ENCODE measurements at places on chromosomes 4 and X.

- DNase-seq: no peak
Observed at GRCh38 chr4:86596807-86597206, 2.7 kb downstream of the PTPN13 start.

- no peak for DNase-seq
Observed at GRCh38 chr4:1232661-1233621, 16.0 kb downstream of the CTBP1 start.

GRCh38 chr4:26030780-26031179 lies 116.8 kb downstream of the SMIM20 start:
- DNase-seq: no peak

DNA sequence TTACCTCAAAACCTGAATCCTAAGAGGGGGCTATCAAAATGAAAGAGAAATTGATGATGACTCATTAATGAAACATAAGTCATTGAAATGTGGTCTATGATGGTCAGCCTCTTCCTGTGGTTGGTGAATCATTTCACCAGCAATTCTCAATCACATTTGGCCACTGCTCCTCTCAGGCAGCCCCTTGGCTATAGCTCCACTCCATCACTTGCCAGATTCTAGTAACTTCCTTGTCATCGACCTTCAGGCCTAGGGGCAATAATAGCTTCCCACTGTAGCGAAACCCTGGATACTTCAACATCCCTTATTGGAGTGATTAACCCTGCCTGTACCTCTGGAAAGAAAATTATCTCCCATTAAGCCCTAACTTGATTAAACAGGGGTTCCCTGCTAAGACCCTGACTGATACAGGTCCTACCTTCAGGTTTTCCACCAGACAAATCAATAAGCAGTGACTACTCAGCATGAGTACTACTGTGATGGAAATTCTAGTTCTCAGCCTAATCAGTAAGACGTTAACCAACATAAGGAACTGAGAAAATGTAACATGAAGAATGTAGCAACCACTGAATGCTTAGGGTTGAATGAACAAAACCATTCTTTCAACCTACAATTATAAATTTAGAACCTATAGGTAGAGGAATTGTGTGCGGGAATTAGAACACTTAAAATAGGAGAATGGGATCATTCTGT lies 30.4 kb downstream of the ADH7 start:
- DNase-seq: no peak

DNA sequence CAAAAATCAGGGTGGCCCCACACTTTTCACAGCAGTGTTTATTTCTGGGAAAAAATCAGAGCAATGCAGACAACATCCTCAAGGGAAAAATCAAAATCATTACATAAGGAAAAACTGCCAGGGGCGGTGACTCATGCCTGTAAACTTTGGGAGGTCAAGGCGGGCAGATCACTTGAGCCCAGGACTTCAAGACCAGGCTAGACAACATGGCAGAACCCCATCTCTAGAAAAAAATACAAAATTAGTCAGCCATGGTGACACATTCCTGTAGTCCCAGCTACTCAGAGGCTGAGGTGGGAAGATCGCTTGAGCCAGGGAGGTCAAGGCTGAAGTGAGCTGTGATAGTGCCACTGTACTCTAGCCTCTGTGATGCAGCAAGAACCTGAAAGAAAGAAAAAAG lies 102.8 kb downstream of the NAF1 start:
- no peak for DNase-seq

DNA sequence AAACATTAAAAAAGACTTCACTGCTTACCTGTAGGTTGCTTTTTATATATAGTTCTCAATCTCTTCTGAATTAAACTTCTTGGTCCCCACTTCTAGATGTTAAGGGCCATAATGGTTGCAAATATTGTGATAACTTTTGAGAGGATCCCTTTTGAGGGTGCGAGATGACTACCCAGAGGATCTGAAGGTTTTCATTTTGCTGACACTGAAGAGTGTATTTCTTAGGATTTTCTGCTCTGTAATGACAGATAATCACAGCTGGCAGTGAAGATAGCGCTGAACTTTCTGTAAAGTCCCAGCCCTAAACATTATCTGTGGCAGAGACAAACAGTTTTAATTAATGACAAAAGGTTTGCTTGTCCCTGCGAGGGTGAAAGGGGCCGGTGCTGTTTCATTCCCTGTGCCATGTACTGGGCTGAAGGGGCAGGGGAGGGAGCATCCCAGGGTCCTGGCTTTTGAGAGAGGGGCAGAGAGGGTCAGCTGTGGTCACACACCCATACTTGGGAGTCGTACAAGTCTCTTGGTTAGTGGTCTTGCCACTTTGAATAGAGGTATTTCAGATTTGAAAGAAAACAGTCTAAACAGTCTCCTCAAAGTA lies 22.2 kb downstream of the CLCN4 start:
- DNase-seq: no peak

- DNase-seq: no peak
Observed at GRCh38 chrX:133847340-133847994, 137.9 kb downstream of the GPC3 start.

DNA sequence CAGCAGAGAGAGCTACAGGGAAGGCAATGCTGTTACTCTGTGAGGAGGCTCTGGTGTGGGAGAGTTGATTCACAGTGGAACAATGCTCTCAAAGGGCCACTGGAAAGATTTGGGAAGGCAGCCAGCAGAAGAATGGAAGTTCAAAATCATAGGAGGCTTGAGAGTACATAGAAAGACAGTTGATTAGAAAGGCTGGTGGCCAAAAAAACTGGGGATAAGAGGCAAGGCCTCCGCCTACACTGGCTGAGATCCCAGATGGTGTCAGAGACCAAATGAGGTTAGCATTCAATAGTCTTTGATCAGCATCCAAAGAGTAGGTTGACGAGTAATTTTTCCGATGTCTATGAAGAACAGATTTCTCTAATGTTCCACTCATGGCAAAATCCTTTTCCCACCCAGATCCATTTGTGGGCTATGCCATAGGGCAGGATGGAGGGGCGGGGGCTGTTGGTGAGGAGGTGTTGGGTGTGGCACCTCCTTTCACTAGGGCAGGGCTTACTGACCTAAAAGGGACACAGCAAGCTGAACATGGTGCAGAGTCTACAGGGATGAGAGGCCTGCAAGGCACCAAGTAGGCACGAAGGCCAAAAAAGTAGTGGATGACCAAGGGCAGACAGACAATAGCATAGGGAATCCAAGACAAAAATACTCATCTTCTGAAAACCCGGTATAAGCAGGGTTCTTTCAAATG lies 15.1 kb downstream of the TEC start:
- DNase-seq: no peak

GRCh38 chr4:157012296-157012695 lies 40.7 kb upstream of the PDGFC start:
- no peak for DNase-seq

DNA sequence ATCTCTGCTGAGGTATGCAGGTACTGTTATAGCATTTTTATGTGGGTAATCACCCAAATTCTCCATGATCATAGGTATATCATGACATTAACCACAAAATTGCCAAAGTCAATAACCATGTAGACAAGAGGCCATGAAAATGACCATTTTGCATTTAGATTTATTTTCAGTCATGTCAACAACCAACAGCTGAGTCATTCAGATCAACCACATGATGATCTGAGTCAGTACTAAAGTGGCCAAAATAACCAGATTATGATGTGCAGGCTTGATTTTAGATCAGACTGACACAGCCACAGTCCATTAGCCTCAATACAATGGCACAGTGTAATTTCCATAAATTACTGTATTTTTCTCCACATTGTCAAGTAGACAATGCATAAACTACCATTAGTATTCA lies 240.5 kb downstream of the GRIA3 start:
- DNase-seq: no peak

GRCh38 chrX:32443841-32444240 lies 767.5 kb downstream of the DMD start:
- no peak for DNase-seq

DNA sequence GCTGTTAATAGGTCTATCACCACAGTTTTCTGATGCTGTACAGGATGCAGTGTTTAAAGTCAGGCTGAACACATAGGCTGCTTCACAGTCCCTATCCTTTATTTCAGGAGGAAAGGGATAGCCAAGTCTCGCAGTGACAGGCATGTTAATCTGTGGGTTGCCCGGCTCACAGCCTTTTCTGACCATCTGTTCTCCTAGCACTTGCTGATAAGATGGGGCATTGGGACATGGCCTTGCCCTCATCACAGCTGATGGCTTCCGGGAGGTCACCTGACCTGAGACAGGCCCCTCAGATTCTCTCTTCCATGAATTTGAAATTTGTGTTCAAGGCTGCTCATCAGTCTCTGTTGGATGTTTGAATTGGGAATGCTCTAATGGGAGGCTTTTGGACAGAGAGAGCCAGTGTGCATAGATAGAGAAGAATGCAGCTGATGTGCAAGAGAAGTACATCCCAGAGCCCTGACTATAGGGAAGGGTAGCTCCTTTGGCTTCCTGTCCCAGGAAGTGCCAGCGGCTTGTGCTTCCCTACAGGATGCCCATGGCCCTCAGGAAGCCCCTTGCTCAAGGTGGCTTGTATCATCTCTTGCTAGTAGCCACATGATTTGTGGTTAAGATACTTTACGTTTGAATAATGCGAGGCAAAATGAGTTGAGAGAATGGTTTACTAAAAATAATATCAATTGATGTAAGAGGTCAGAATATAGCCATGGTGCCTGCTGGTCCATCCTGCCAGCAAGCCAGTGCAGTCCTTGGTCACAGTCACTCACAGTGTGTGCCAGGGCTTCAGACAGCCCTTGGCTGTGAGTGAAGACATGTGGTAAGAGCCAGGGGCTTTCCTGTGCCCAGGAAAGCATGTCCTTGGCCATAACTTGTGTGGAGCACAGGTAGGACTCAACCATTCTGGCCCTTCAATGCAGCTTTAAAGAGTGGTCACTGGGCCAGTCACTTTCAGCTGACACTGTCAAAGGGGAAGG lies 88.6 kb downstream of the TSPAN7 start:
- DNase-seq: no peak

- DNase-seq: no peak
Observed at GRCh38 chrX:154658957-154659356, 5.6 kb upstream of the CTAG2 start.

DNA sequence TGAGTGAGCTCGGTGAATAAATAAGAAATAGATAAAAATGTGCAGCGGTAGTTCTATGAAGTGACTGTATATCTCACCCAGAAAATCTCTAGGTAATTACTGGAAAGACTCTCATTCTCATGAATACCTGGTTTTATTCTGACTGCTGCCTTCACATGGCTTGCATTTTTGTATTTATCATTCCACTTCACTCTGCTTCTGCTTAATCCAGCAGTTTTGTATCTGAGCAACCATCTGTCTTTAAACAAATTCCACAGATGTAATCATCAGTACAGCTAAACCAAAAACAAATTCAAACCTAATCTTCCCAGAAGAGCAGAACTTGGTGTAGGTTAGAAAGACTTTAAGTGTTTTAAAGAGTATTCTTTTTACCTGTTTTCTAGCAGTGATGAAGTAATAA lies 11.2 kb upstream of the ALB start:
- no peak for DNase-seq

- DNase-seq: no peak
Observed at GRCh38 chr4:185837415-185838103, 25.6 kb upstream of the SORBS2 start.

DNA sequence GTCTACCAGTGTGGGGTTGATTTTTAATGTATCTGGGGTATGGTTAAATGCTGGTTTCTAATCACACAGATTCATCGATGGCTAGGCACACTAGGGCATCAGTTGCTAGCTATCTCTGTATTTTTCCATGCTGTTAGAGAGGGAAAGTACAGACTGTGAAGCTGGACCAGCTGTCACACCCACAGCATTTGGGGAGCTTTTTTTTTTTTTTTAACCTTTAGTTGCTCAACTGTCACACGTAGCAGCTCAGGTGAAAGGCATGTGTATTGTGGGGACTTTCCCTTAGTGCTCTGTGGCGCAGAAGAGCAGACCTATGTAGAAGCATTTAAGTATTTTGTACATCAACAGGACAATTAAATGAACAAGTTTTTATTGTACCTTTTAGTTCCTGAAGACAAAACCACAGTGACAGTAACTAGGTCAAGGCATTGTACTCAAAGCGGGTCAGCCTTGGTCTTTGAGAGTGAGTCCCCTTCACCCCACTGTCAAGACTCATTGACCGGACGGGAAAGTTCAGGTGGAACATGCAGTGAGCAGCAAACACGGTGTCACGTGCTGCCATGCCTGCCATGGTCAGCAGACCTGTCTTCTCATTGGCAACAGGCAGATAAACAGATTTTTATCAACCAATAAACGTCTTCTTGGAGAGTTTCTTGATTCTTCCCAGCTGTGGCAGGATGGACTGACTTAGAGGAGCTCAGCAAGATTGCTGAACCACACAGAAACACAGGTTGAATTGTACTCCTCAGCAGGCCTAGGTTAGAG lies 65.3 kb downstream of the CASP3 start:
- no peak for DNase-seq

- DNase-seq: no peak
Observed at GRCh38 chrX:285076-285677, 4.0 kb downstream of the PLCXD1 start.

GRCh38 chr4:140065393-140065792 lies 88.6 kb downstream of the MAML3 start:
- no peak for DNase-seq

- no peak for DNase-seq
Observed at GRCh38 chr4:100641336-100641735, 123.5 kb upstream of the EMCN start.

GRCh38 chr4:2470791-2471190 lies 1.9 kb downstream of the RNF4 start:
- DNase-seq: no peak

DNA sequence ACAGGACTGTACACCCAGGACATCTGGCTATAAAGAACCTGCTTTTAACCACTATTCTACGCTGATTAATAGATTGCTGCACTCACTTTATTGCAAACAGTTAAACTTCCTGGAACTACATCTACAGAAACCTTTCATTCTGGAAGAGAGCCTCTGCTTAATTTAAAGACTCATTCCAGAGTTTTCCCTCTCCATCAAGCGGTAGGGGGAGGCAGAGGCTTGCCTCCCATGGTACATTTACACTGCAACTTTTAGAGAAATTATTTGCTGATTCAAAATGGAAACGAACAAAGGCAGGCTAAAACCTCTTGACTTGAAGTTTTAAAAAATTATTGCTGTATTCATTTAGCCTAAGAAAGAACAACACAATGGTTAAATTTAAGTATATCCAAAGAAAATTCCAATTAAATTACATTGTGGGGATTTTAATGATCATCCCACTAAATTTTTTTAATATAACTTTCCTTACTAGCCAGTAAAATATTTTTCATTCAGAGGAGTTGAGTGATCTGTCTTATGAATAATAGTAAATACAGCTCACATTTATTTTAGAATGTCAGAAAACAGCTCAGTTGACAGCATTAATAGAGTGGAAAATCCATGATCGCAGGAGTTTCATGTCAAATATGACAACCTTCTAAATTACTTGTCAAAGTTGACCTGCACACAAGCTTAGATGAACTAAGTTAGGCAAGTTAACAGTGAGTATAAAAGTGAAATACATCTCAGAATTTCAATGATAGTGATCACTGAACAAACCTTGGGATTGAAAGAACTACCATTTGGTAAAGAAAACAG lies 46.3 kb upstream of the PCDH10 start:
- DNase-seq: no peak

DNA sequence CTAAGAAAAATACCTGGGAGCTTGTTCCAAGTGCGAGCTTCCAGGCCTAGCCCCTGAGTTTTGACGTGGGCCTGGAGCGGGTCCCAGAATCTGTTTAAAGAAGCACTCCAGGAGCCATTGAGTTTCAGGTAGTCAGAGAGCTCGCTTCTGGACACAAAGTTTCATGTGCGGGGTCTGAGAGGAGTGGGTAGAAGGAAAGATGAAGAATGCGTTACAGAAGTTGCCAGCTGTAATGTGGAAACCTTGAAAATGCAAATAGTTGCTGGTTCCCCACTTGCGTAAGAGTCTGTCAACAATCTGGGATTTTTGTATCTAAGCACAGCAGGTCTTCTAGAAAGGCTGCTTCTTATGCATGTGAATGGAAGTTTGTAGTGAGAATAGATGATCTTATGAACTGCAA lies 77.5 kb upstream of the CLCN4 start:
- no peak for DNase-seq
